RWPE2 (cell line): ENCODE measurements at places on chromosomes 5 and 9.

GRCh38 chr5:137054792-137055191 lies 444.3 kb downstream of the SPOCK1 start:
- DNase-seq = no peak

GRCh38 chr9:129570450-129571297 lies 50.2 kb downstream of the C9orf50 start:
- no peak for DNase-seq

- DNase-seq = no peak
These were observed 969 bp downstream of the CLK4 start for GRCh38 chr5:178625679-178626483.

- no peak for DNase-seq
These were observed 397.5 kb downstream of the PRELID2 start for GRCh38 chr5:145437627-145438026.

DNA sequence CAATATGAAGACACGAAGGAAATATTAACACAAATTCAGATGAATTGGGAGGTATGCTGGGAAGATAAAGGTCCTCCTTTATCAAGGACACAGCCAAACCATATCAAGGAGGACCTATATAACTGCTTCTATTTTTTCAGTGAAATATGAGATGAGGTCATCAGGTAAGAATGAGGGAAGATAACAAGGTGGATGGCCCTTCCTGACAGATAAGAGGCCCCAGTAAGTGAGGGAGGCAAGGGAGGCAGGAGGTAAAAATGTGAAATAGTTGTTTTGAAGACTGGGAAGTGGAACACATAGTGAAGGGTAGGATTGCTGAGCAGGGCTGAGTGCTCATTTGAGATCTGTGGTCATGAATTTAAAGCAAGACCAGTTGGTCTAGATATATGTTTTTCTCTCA lies 60.0 kb upstream of the FOXE1 start:
- DNase-seq = no peak

GRCh38 chr9:98902516-98902915 lies 41.2 kb upstream of the COL15A1 start:
- no peak for DNase-seq

DNA sequence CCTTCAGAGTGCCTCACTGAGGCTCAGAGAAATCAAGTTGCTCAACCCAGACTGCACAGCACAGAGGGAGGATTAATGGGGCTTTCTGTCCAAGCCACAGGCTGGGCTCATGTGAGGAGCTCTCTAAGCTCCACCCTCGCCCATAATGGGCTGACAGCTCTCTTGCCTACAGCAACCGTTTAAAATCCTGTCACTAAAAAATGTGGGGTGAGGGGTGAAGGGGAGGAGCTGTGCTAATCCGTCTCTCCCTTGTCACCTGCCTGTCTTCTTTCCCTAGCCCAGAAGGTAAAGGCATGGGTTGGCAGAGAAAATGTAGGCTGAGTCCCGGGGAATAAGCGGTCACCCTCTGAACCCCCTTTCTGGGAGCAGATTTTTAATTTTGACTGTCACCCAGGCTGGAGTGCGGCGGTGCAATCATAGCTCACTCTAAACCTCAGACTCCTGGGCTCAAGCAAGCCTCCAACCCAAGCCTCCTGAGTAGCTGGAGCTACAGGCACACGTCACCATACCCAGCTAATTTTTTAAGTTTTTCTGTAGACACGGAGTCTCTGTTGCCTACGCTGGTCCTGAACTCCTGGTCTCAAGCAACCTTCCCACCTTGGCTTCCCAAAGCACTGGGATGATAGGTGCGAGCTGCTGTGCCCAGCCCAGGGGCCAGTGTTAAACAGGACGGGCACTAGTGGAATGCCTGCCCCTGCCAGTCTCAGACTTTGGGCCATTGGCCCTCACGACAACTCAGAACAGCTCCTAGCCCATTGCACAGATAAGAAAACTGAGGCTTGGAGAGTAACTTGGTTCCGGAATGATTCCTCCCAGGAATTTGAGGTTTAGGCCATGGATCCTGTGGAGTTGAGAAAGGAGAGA lies 89.5 kb downstream of the LMX1B start:
- DNase-seq = no peak

- DNase-seq = no peak
These were observed 351.5 kb upstream of the TLE4 start for GRCh38 chr9:79220251-79220650.

DNA sequence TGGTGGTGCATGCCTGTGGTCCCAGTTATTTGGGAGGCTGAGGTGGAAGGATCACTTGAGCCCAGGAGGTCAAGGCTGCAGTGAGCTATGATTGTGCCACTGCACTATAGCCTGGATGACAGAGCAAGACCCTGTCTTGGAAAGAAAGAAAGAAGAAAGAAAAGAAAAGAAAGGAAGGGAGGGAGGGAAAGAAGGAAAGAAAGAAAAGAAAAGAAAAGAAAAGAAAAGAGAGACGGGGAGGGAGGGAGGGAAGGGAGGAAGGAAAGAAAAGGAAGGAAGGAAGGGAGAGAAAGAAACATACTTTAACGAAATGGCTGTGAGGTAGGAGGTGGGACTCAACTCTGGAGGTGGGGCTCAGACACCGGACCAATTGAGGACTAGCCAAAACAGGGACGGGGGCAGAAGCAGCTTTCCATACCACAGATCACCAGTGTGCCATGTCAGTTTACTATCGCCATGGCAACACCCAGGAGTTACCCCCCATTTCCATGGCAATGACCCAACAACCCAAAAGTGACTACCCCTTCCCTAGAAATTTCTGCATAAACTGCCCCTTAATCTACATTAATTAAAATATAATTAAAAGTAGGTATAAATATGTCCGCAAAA lies 21.3 kb downstream of the PTGES start:
- no peak for DNase-seq
